AG10803 (cell line): ENCODE measurements at places on chromosomes 11 and 22.

DNA sequence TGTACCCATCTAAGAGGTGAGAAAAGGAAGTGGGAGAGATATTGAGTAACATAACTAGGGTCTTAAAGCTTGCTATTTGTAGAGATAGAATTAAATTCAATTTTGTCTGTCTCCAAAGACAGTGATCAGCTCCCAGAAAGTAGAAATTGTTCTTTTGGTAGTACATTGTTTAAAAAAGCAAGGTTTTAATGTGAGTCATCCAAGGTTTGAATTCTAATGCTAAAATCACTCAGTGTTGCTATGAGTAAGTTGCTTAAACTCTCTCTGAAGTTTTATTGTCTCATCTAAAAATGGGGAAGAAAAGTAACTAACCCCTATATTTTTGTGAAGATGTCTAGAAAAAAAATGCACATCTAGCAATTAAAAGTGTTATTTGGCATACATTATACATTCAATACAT is 1004.5 kb upstream of the CCDC90B start:
- DNase-seq: peak; percentile 17

GRCh38 chr11:19049351-19049750 is 11.2 kb downstream of the MRGPRX2 start:
- no peak for DNase-seq

- DNase-seq: no peak
Observed at GRCh38 chr22:30254314-30254713, 7.8 kb upstream of the LIF start.

GRCh38 chr11:68412593-68413475 is 47.7 kb upstream of the PPP6R3 start:
- DNase-seq: peak; percentile 98

GRCh38 chr22:36966851-36967540 is 52.3 kb downstream of the TST start:
- DNase-seq: peak; percentile 8

DNA sequence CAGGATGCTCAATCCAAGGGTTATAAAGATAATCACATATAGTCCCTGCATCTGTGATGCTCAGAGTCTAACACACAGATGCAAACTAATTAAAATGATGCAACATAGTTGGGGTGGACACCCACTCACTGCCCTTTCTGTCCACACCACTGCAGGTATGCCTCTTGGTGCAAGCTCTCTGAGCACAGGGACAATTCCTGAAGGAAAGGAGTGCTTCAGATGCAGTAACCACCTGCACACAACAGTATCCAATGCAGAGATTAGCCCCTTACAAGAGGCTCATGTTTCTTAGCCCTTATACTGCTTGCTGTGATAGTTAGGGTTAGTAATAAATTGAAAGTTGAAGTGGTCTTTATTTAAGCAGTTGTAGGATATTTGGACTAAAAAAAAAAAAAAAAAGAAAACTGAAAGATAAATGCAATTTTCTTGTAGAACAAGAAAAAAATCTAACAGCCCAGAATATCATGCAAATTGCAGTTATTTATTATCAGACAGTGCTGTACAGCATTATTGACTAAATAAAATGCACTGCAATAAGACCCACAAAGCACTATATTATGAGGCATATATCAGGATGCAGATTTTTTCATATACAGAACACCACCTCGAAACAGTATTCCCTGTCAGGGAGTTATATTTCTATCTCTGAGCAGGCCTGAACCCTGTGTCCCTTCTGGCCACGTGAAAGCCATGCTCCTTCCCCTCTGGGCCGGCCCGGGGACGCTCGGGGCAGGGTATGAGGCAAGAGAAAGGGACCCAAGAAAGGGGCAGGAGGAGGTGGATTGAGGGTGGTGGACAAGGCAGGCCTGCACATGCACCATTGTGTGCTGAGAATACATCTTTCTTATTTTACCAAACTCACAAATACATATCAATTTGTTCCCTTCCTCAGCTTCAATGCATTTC is 260.2 kb downstream of the OPCML start:
- no peak for DNase-seq

- no peak for DNase-seq
Observed at GRCh38 chr11:10526974-10527918, 13.7 kb downstream of the RNF141 start.

- no peak for DNase-seq
Observed at GRCh38 chr11:78351979-78352841, 65.4 kb downstream of the GAB2 start.

DNA sequence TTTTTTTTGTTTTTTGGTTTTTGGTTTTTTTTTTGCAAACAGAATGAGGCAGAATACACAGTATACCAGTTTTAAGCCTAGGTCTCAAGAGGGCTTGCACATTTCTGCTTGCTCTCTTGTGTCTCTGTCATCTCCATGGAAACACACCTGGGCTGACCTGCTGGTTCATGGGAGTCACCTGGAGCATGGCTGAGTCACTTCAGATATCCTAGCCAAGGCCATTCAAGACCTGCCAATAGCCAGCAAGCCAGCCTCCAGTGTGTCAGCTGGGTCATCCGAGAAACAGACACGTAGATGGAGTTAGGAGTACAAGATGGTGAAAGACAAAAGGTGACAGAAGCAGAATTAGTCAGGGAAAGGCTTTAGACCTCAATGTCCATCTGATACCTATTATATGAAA is 124.2 kb upstream of the SEZ6L start:
- DNase-seq: no peak

DNA sequence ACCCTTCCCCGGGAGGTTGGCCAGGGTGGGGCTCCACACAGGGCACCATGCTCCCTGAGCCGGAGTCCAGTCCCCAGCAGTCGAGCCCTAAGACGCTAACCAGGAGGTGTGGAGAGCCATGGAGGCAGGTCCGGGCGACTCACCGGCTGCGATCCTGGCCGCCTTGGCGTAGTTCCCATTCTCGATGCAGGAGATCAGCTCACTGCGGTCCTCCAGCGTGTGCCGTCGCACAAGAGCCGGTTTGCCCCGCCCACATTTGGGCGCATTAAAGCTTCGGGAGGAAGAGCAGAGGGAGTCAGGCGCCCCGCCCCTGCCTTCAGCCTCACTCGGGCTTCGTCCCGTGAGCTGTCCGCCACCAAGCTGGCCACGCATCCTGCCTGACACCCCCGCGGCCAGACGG is 50.8 kb downstream of the BRD1 start:
- DNase-seq: no peak

DNA sequence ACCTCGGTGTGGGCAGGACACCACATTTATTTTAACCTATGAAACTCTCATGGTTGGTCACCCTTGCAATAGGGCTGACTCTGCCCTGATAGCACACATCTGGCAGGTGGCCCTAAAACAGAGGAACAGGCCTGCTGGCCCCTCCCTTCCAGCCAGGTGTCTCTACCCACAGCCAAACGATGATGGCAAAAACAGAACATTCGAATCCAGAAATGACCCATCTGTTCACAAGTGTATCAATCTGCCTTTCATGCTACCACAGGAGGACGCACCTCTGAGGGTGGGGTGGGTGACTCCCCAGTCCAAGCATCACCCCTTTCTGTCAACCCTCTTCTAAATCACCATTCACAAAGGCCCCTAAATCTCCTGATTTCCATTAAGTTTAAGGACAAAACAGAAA is 118.1 kb downstream of the ETS1 start:
- DNase-seq: no peak

- DNase-seq: peak; percentile 63
Observed at GRCh38 chr11:95715777-95716241, 73.8 kb downstream of the FAM76B start.

GRCh38 chr11:2217211-2218030 is 45.8 kb upstream of the TH start:
- no peak for DNase-seq

- DNase-seq: peak; percentile 31
Observed at GRCh38 chr11:69173331-69173730, 17.6 kb downstream of the SMIM38 start.

GRCh38 chr22:43267332-43267980 is 75.7 kb downstream of the SCUBE1 start:
- no peak for DNase-seq

- DNase-seq: no peak
Observed at GRCh38 chr11:132263875-132264274, 893.5 kb downstream of the NTM start.

DNA sequence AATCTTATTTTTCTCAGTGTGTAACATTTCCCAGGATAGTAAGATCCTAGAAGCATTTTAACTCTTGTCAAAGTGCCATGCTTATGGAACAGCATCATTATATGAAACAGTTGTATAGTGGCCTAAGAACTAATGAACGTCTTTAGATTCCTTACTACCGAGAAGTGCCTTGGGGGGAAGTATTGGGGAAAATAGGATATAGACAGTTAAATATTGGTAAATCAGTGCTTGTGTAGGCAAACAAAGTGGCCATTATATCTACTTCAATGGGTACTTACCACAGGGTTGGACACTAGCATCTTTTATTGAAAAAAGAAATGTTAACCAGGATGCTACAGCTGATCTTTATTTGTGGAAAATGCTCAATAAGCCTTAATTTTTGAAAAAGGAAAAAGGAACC is 11.3 kb downstream of the FAR1 start:
- no peak for DNase-seq

GRCh38 chr22:36449596-36450175 is 31.8 kb downstream of the TXN2 start:
- DNase-seq: no peak

GRCh38 chr11:114949614-114950351 is 271.5 kb downstream of the NXPE2 start:
- no peak for DNase-seq

GRCh38 chr11:34890812-34891211 is 25.4 kb downstream of the APIP start:
- DNase-seq: peak; percentile 46

DNA sequence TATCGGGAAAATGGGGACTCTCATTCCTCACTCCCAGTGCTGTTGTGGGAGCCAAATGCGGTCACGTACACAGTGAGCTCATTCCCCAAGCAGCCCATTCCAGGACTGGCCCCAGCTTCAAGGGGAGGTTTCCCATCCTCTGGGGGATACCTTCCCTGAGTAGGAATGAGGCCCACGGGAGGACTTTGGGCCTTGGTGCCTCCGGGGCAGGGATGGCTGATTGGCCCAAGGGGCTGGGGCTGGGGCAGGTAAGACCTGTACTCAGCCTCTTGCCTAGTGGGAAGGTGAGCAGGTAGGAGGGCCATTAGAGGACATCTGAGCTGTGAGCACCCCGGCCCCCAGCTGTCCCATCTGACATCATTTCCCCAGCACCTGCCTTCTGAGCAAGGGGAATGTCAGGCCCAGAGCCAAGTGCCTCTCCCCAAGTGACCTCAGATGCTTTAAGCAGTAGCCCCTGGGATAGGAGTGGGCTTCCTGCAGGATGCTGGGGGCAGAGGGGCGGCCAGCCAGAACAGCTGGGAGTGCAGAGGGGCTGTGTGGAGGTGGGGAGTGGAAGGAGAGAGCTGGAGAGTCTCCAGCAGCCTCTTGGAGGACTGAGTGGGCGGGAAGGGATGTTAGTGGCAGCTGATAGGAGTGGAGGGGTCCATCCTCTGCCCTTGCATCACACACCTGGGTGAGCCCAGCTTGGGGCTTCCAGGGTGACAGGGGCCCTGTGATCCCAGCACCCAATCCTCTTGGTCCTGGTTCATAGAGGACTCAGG is 58.4 kb downstream of the CD82 start:
- DNase-seq: no peak

DNA sequence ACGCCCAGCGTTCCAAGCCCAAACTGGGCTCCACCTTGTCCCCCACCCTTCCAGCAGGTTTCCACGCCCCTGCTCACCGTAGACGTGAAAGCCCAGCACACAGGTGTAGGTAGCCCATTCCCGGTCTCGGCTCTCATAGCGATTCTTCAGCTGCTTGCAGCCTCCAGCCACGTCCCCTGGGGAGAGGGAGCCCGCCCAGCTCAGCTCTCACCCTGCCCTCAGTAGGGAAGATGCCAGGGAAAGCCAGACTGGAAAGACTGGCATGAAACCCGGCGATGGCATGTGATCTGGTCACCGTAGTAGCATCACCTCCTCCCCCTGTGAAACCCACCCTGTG is 1.4 kb upstream of the MTA2 start:
- DNase-seq: no peak

DNA sequence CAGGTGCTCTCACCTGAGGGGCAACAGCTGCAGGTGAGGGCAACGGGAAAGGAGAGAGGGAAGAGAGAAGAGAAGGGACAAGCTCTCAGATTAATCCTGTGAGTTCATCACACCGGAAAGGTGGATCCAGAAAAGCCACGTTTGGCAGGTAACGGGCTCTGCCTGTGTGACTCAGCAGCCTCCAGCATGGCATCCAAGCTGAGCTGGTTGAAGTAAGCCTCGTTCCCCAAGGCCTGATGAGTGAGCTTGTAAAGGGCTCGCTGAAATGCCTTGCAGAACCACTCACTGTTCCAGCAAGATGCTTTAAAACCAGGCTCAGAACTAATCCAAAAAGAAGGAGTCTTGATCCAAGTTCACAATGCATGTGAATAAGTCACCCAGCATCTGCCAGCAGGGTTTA is 206.9 kb upstream of the TMEM45B start:
- no peak for DNase-seq

DNA sequence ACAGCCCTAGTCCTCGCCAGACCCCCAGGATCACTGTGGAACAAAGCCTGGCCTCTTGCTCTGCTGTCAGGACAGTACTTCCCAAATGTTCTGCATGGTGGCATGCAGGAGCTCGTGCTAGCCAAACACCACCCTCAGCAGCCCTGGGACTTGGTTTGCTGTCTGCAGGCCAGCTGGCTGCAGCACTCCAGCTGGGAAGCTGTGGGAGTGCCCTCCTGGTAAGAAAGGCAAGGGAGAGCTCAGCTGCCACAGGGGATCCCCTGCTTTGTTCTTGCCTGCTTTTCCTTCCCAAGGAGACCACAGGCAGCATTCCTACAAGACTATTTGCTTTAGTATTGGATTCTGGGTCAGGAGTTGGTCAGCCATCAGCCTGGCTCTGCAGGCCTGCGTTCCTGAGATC is 27.9 kb downstream of the TCIRG1 start:
- peak; percentile 29 for DNase-seq

DNA sequence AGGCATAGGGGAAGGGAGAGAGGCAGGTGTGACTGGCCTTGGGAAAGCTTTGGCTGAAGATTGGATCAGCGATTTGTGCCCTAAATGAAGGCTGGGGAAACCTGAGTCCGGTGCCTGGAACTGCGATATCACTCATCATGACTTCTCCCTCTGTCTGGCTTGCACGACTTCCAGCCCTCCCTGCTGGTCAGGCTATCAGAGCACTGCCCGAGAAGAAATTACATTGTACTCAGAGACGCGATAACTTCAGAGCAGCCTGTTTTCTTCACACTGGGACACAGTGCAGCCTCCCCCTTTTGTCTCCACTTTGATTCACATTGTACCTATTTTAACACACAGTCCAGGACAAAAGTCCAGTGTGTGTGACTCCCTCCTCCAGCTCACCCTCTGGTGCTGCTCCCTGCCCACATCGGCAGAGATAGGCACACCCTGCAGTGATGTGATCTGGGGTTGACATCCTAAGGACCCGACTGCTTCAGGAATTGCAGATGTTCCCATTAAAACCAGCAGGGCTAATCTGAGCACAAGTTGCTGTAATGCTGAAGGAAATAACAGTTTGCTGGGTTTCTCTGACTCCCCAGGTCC is 62.1 kb upstream of the CADM1 start:
- no peak for DNase-seq

- peak; percentile 53 for DNase-seq
Observed at GRCh38 chr11:128294671-128295050, 292.7 kb downstream of the ETS1 start.

GRCh38 chr11:62132191-62132590 is 8.4 kb downstream of the INCENP start:
- DNase-seq: no peak
